LoVo (cell line): ENCODE measurements at places on chromosomes 3 and 15.

DNA sequence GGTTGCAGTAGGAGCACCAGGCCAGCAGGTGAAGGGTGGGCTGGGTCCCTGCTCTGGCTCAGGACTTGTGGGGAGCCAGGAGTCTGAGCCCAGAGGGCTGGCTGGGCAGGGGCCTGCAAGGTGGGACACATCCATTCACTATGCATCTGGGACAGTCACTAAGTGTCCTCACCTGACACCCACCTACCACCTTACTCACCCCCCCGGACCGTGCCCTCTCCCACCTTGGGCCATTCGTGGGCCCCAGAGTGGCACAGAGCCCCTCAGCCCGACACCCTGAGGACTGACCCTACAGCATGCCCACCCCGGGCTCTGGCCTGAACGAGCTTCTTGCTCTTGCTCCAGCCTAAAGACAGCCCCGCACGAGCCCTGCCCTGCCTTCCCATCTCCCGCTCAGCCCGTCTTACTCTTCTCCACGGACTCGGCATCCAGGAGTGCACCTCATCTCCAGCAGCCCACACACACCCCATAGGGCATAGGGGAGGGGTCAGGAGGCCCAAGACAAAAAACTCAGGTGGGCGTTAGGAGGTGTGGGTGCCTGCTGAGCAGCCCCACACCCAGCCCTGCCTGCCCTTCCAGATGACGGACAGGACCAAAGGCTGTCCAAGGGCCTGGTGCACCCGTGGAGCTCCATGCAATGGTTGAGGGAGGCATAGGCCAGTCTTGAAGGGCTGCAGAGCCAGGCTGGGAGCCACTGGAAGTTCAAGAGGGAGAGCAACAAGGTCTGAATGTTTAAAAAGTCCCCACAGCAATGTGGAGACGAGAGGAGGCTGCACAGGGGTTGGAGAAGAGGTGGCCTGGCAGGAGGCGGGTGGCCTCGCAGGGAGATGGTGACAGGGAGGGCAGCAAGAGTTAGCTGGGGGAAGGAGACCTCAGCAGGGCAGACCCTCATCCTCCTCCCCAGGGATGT, 27.0 kb downstream of the PTH1R start:
- DNase-seq = no peak

GRCh38 chr3:23493889-23494288, 290.8 kb downstream of the UBE2E2 start:
- DNase-seq = no peak

GRCh38 chr3:150348500-150348899, 59.6 kb upstream of the TSC22D2 start:
- peak; percentile 88 for DNase-seq

DNA sequence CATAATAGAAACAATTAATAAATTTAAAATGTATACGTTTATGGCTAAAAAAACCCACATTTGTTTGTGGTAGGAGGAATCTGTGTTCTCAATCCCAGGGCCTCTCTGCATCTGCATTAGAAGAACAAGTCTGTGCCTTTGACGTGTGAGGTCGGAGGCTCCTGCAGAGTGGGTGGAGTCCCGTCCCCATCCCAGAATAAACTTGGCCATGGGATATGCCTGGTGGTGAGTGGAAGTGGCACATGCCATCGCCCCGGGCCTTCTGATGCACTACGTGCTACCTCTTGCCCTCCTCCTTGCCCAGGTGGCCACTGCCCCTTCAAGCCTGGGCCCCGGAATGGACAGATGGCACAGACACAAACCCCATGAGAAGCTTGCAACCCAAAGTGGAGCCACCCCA, 131.1 kb upstream of the NSMCE3 start:
- no peak for DNase-seq

DNA sequence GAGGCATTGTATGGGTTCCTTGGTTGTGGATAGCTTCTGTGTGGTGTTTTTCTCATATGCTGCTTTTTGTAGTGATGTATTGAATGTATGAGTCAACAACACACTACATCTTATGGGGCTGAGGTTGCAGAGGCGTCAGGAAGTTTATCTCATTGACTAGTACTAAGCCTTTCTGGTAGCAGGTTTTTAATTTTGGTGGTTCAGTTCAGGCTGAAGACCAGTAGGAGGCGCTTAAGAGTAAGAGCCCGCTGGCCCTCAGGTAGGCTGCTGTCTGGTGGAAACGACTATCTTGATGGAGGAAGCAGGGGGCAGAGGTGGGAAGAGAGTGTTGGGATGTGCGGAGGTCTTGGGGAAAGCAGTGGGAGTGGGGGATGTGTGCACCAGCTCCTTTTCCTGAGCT, 62.4 kb downstream of the RTP4 start:
- no peak for DNase-seq

GRCh38 chr3:128427872-128428822, 38.5 kb downstream of the DNAJB8 start:
- no peak for DNase-seq

DNA sequence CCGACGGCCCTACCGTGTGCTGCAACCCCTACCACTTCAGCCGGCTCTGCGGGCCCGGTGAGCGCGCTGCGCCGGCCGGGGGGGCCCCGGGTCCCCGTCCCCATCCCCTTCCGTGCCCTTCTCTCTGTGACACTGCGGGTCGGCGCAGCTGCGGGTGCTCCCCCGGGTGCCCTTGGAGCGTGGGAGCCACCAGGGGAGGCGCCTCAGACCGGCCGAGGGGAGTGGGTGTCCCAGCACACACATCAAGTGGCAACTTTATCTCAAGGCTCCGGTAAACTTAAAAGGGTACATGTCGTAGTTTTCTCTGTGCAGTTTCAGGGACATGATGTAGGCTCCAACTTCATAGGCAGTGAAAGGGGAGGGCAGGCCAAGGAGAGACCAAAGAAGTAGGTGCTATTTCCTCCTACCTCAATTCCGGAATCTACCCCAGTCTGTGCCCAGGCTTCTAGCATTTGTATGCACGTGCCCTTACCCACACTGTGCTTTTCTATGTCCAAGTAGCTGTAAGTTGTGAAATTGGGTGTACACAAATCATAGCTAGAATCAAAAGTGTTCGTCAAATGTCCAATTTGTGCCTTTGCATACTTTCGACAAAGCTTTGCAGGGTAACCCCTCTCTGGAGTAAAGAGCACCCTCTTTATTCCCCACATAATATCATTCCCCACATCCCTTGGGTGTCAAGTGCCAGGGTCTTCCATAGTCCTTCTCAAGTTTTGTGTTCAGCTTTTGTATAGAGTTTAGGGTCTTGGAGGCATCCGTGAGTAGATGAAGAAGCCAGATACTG, 2.2 kb downstream of the SMAD6 start:
- no peak for DNase-seq

DNA sequence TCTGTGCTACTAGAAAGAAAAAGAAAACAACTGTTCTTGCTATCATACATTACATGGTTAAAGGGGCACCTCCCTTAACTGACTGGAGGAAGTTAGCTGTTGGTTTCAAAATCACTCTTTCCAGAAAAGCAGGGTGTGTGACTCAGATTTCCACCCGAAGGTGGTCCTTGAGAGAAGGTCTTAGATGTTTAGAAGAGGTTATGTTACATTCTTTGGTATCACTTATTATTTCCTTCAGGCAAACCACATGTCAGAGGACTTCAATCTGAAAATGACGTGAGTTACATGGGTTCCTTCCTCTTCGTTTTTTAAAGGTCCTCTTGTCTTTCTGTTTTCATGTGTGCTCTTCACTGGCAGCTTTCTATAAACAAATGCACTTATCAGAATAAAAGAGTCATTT, 307.9 kb upstream of the CBLB start:
- no peak for DNase-seq

GRCh38 chr3:132543011-132543739, 53.9 kb upstream of the ACKR4 start:
- DNase-seq = peak; percentile 37

DNA sequence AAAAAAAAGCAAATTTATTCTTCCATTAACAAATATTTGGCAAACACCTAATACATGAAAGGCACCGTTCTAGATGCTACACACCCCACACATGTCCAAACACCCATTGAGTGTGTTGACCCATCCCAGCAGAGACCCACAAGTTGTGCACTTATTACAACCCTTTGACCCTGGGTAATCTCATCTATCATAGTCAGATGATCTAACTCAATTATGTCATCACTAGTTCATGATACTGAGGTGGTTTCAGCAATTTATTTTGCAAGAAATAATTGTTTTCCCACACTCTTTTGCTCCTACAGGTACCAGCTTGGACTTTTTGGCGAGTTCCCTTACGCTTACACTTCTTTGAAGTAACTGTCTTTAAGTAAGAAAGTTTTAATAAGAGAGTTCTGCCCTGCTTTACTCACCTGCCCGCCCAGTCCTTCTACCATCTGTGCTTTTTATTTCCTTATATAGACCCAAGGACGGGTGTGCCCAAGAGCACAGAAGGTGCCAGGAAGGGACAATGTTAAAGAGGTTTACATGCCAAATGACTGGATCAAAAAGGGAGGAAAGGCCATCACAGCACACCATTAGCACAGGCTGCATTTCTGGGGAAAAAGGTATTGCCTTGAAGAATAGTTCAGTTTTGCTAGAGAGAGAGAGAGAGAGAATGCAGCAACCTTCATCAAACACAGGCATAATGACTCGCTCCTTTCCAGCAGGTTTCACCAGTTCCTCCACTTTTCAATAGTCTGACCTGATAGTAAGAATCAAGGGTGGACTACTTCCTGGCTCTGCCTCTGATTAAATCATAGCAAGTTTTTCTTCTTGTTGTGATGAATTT, 54.5 kb upstream of the ATP11B start:
- peak; percentile 65 for DNase-seq

GRCh38 chr3:41503998-41504623, 304.8 kb downstream of the CTNNB1 start:
- DNase-seq = no peak

DNA sequence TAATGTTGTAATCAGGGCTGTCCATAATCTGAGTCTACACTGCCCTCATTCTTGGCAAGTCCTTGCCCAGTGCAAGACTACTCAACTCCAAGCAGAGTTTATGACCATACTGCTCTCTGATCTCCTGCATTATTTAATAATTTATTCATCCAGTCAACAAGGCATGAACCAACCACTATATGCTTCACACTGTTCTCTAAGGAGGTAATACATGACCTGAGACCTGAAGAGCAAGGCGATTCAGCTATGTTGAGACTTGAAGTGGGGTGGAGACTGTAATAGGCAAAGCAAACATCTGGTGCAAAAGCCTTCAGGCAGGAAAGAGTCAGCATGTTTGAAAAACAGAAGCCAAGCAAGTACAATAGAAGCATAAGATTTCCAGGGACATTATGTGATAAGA, 1362.8 kb downstream of the ROBO2 start:
- no peak for DNase-seq

- DNase-seq = no peak
Observed at GRCh38 chr3:139323146-139323545, 20.7 kb upstream of the MRPS22 start.

GRCh38 chr3:15426579-15427118, 695 bp downstream of the METTL6 start:
- DNase-seq = no peak

- no peak for DNase-seq
Observed at GRCh38 chr3:56890448-56891091, 88.8 kb upstream of the ARHGEF3 start.

DNA sequence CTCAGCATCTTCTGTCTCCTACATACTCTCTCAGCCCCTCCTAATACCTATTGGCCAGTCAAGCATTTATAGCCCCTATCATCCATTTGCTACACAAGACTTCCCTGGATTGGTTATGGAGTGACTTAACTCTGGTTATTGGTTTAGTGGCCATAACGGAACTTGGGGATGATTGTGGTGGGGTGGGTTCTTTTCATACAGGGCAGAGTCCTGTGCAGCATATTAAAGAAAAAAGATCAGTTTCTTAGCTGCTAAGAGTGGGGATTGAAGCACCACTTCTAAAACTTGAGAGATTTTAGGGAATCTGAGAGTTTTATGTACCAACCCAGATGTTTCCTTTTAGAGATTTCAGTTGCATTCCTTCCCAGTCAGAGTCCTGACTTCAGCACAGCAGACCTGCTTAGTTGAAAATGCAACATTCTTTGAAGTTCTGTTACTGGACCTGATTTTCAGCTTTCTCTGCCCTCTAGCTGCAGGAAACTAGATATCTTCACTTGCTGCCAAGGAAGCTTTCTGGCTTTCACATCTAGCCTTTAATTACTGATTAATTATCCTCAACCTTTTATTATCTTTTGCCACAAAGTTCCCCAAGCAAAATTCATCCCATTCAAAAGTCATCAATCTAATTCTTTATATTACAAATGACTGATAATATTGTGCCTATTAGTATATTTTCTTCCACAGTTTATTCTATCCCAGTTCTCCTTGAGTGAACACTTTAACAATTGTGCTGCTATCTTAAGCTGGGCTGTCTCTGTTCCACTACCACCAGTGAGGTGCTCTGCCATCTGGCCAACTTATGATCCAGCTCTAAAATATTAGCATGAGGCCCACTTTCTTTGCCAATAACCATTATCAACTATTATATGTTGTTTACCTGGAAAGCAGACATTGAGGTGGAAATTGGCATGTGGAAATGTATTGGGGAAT, 906.0 kb upstream of the ALCAM start:
- peak; percentile 24 for DNase-seq

GRCh38 chr3:156655819-156656550, 18.4 kb upstream of the TIPARP start:
- DNase-seq = no peak

- no peak for DNase-seq
Observed at GRCh38 chr15:64503197-64503596, 42.8 kb downstream of the ZNF609 start.

GRCh38 chr3:29758434-29759322, 477.8 kb downstream of the RBMS3 start:
- DNase-seq = no peak

DNA sequence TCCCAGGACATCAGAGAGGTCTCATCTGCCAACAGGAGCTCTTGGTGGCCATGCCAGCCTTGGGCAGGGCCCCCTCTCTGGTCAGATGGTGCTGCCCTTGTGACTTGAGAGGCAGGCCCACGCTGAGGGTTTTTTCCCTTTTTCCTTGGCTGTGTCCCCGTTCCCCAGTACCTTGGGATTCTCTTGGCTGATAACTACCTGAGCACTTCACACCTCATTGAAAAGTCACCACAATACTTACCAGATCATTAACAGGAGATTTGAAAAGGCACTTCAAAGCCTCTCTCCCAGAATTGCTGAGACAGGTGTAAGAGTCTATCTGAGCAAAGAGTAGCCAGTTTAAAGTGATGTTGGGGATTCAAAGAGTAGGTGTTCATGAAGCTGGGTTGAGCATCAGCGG, 15.1 kb upstream of the TMEM158 start:
- no peak for DNase-seq

GRCh38 chr15:36361351-36361870, 218.0 kb upstream of the CDIN1 start:
- DNase-seq = no peak

- no peak for DNase-seq
Observed at GRCh38 chr3:56595975-56596840, 39.2 kb downstream of the CCDC66 start.

- DNase-seq = no peak
Observed at GRCh38 chr3:12191559-12191958, 32.8 kb upstream of the TIMP4 start.

- DNase-seq = peak; percentile 79
Observed at GRCh38 chr3:5021116-5022092, 42.2 kb downstream of the BHLHE40 start.
